Caudate nucleus (tissue), 63 donors: ENCODE measurements at places on chromosomes 4 and X.

DNA sequence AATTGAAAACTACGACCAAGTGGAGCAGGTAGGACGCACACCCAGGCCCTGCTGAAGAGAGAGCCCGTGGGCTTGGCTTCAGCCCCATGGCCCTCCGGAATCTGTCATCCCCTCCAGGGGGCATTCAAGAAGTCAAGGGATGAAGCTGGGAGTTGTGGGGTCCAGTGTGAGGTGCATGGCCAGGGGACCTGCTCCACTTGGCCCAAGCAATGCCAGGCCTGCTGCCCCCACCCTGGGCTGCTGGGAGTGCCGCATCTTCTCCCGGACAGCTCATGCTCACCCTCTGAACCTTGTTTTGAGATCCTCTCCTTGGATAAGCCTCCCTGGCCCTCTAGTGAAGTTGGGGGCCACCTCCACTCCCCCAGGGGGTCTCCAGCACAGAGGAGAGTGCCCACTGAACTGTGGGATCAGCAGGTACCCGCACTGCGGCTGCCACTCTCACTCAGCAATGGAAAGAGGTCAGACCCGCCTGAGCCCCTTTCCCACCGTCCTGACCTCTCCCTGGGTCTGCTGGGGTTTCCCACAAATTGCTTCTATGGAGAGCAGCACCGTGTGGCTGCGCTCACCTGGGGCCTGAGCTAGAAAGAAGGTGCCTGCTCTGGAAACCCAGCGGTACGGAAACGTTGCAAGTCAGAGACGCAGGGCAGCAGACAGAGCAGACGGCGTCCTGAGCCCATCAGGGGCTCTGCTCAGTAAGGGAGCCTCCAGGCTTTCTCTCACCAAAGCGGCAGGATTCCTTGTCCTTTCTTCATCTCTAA, 5.0 kb upstream of the ABLIM2 start:
- DNase-seq, result no peak

GRCh38 chr4:114225436-114225835, 246.0 kb upstream of the ARSJ start:
- DNase-seq, result no peak

GRCh38 chr4:171340258-171340657, 472.9 kb upstream of the GALNTL6 start:
- DNase-seq, result no peak

DNA sequence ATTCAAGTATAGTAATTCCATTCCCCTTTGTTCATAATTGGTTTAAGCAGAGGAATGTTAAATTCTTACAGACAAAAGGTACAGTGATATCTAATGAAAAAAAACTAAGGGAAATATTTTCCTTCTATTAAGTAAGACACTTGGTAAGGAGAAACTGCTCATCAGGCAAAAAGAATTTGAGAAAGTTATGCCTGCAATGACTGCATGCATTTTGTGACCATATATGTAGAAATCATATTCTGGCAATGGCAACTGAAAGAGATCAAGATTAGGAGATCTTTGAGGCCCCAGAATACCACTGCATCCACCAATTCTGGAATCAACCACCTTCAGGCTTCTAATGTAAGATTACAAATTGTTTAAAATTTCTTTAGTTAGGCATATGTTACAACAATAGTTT, 364.8 kb downstream of the PCDH10 start:
- DNase-seq, result no peak

DNA sequence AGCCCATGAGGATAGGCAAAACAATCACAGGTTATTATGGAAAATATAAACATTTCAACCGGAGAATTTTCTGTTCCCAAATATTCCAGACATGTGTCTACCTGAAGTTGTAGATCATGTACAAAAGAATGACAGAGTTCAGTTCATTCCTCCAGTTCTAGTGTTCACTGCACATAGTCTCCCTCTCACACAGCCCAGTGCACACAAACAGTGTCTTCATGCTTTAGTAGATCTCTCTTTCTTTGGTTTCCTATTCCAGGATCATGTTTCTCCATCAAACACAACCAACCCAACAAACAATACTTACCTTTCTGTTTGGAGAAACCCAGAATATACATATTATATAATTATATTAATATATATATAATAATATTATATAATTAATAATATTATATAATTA, 671.9 kb downstream of the TRIML1 start:
- DNase-seq, result no peak

DNA sequence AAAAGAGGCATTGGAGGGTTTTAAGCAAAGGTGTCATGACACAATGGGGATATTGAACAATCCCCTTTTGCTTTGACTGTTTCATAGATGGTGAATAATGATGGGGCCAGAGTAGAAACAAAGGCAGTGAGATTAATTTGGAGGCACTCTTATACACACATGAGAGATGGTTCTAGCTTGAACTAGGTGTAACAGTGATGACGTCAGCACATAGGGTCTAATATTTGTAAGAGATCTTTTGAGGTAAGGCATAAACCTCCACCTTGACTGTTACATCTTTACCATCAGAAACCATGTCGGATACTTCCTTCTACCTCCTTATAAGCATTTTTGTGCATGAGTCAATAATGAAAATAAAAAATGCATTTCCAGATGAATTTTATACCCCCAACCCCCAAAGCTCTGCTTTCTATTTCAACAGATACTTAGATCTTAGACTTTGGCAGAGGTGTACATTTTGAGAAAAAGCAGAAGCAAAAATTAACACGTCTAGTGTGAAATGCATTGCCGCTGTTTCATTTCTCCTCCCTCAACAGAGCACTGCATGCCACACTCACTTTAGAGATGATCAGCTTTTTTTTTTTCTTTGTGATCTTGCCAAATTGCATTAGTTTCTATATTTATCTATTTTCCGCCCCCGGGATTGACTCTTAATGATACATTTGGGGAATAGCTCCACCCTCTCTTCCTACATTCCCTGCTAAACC, 87.2 kb downstream of the HS3ST1 start:
- no peak for DNase-seq

DNA sequence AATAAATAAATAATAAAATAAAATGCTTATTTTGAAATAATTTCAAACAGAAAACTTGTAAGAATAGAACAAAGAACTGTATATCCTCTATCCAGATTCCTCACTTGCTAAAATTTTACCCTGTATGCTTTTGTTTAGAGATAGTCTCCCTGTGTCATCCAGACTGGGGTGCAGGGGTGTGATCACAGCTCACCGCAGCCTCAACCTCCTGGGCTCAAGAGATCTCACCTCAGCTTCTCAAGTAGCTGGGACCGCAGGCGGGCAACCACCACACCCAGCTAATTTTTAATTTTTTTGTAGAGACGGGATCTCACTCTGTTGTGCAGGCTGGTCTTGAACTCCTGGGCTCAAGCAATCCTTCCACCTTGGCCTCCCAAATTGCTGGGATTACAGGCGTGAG, 17.5 kb upstream of the ARAF start:
- DNase-seq, result no peak

- DNase-seq, result no peak
Measured at GRCh38 chr4:166842795-166843261, 391.5 kb downstream of the SPOCK3 start.

DNA sequence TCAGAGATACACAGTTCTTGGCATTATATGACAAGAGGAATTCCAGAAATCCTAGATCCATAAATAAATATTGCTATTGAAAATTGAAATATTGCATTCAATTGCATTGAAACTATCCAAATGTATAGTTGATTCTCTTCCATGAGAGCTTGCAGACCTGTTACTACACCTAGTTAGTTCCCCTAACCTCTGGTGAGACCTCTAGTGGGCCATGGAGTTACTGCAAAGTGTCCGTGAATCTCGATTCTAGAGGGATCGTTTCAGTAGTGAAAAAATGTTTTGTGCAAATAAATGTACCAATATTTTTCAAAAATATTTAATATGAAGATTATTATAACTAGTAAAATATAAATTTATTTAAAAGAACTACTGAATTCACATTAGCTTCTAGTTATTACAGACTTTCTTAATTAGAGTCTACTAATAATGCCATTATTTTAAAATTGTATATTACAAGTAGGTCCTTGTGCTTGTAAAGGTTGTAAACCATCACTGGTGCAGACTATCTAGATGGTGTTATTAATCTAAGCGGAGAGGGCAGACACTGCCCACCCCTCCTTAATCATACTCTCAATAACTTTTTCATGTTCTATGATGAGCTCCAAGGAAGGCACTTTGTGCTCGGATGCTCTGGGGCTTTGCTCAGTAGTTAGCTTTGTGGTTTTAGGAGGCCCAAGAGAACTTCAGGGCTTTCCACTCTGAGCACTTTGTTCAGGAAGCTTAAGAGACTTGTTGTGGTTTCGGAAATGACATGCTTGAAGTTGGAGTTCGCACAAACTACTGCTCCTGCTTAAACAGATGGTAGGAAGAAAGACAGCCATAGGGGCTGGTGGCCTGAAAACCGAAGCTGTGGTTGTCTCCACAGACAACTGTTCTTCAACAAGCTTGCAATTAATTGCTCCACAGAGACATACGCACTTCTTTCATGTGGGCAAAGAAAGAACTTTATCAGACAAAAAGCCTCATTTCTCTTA, 42.8 kb downstream of the IL21 start:
- no peak for DNase-seq

- DNase-seq, result no peak
Measured at GRCh38 chr4:26611885-26612284, 28.0 kb downstream of the TBC1D19 start.

- DNase-seq, result no peak
Measured at GRCh38 chrX:45748369-45748774, 547.7 kb upstream of the DIPK2B start.

- no peak for DNase-seq
Measured at GRCh38 chrX:68424719-68425118, 8.6 kb downstream of the OPHN1 start.

DNA sequence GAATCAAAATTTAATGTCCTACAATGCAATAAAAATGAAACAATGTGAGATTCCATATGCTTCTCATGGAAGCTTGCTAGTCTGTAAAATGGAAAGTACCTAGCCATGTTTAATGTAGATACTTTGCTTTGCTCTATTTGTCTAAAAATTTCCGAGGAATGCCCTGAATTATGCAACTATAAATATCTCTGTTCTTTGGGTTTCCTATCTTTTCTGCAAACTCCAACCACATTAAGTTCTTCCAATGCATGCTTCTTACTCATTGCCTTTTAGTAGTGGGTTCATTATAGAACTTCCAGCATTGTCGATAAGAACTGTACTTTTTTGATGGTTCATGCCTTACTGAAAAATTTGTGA, 178.3 kb downstream of the RASL11B start:
- DNase-seq, result no peak

DNA sequence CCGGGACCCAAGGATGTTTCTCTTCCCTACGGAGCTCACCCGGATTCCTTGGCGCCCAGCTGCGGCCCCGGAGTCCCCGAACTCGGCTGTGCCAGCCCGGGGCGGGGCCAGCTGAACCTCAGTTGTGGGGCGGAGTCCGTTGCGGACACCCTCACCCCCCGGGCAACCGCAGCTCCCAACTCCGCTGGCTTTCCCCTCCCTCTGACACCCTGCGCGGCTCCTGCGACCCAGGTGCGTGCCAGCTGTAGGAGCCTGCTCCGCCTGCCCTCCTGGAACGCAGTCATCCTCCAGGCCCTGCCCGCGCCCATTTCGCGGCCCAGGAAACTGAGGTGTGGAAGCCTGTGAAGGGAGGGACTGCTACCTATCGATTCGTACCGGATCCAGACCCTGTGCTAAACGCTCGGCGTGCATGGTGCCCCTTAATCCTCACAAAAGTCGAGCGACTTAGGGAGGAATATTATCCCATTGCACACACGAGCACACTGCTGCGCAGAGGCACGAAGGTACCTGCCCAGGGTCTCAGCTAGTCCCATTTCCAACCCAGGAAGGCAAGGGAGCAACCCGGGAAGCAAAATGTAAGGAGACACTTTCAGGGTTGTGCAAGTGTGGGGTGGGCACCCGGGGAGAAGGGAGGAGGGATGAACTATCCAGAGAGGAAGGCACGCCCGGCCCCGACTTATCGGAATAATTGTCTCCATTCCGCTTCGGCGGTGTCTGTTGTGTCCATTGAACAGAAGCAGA, 12.3 kb downstream of the MSX1 start:
- DNase-seq, result no peak

DNA sequence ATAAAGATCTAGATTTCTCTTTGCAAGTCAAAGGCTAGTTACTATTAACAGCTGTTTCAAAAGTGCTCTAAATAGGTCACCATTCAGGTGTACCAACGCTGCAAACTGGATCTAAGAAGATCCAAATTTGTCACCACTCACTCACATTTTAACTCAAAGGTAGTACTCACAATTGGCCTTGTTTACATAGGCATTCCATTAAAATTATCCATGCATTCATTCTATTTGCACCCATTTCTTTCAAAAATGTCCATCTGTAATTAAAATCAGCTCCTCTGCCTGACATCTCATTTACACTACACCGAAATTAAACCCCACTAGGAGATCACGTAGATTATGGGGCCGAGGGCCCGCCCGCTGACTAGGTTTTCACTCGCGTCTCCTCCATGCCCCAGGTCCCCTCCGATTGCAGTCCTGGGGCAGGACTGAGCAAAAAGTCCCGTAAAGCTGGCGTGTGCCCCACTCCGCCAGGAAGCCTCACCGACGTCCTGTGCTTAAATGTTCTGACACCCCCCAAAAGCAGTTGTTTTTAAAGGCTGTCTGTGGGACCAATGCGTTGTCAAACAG, 1.3 kb upstream of the ING2 start:
- no peak for DNase-seq

- no peak for DNase-seq
Measured at GRCh38 chrX:71938371-71938770, 27.7 kb downstream of the NHSL2 start.

DNA sequence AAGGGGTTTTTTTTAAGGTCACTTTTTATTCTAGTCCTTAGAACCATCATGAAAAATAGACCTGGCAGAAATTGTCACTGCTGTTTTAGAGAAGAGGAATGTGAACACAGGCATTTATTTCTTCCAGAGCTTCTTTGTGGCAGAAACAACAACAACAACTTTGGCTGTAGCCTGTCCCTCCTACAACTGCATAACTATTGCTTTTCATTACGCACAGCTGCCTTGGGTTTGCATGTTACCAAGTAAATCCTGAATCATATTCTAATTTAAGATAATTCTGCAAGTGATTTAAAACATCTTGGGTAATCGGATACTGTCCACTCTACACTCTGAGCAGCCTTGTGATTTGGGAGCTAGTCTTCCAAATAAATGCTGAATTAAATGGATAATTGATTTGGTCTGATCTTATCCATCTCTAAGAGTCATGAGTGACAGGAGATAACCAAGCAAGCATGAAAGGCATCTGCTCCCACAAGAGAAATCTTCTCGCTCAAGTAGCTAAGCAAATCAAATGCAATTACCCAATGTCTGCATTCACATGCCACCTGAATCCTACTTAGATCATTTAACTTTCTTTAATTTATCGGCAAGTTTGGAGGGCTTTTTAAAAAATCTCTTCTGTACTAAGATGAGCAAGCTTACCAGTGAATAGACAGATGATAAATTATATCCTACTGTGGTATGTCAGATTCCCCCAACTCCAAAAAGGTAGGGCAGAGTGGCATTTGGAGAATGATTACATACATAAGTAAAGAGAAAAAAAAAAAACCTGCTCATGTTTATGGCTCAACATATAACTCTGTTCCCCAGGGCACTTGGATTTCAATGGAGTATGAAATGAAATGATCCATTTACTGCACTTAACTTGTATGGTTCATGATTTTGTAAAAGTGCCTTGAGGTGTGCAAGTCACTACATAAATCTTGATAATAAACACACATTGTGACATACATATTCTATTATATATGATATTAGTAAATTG, 73.6 kb downstream of the EGF start:
- DNase-seq, result no peak
